Stimulated activated CD4-positive, alpha-beta T cell treated with anti-CD3 and anti-CD28 coated beads, Interleukin-1b, Interleukin-23, amount 100 ng/mL, for 24 hours (primary cell): ENCODE measurements at places on chromosomes 5 and 9.

GRCh38 chr5:39934830-39935229, 510.1 kb upstream of the DAB2 start:
- no peak for DNase-seq

- no peak for DNase-seq
Measured at GRCh38 chr5:132750471-132751230, 3.4 kb downstream of the CCNI2 start.

DNA sequence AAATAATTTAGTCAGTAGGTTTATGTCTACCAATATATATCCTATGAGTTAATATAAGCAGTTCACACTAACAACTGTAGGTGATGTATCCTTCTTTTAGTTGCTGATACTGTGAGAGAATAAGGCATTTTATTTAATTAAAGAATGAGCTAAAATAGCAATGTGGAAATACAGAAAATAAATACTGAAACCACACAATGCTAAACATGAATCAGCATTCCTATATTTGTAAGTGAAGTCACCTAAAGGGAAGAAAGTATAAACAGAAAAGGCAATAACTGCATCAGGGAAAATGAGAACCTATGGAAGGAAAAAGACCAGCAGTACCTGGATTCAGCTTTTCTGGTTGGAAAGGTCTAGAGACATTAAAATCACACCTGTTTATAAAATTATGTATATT, 336.0 kb downstream of the PDE4D start:
- DNase-seq, result no peak

- no peak for DNase-seq
Measured at GRCh38 chr9:125447202-125447802, 185.7 kb downstream of the GAPVD1 start.

DNA sequence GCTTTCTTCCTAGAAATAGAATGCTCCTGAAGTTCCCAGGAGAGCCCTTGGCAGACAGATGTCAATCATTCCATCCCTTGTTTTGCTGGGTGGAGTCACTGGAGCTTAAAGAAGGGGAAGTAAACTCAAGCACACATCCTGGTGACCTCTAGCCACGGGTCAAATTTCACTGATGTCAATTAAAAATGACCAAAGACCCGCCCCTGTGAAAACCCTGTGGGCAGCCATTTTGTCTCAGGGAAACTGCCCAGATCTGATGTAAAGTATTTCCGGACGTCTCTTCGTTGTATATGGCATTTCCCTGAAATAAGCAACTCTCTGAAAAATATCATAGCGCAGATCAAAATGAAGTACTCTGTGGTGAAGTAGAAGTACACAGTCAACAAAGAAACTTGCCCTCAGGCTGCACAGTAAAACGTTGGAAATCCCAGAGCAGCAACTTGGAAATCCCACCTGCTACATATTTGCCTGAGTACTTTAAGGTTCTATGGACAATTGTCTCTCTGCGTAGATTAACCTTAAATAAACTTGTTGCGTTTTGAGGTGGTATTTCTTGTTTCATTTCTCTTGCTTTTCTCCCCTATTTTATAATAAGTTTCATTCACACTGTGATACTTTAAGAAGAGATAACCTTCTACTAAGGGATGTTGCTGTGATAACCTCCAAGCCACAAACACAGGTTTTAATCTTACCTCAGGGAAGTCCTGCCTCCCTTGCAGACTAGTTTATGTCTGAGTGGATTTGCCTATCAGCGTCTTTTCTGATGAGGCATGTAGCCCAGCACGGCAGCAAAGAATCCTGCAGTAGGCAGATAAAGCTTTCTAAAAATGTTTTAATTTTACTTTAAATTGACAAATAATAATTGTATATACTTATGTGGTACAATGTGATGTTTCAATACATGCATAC, 60.9 kb upstream of the PIP5K1B start:
- no peak for DNase-seq
